Suprapubic skin (tissue), 4 donors: ENCODE measurements at places on chromosomes 1 and 21. TPM values are rescaled to one million over a fixed set of nuclear protein-coding genes. Genes with fewer than 3 reads are reported as not detected.

Gene NOS1AP
- total RNA-seq = 3.6 TPM

GRCh38 chr1:221692643-221693042 lies 49.2 kb downstream of the DUSP10 start:
- no peak for DNase-seq

Gene FCAMR
- total RNA-seq = not detected

DNA sequence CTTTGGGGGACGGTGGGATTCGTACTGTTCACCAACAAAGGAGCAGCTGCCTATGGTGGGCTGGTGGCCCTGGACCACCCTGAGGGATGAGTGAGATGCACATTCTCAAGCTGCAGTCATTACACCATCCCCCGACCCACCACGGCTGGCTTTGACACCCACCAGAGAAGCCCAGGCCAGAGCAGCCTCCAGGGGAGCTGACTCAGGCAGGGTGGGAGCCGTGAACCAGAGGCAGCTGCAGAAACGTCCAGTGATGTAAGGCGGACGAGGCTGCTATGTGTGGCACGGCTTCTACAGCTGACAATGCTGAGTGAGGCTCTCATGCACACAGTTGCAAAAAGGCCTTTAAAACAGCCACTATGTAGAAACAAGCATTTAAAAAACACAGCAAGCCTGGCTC lies 40.1 kb downstream of the CHAF1B start:
- no peak for DNase-seq

Gene CIART
- 24.0 TPM for total RNA-seq

Gene KCNN3
- total RNA-seq = 0.30 TPM
